Spleen (tissue), 13 donors: ENCODE measurements at places on chromosomes 3 and 15.

- DNase-seq = no peak
Observed at GRCh38 chr3:61110576-61110975, 140.7 kb downstream of the FHIT start.

GRCh38 chr3:32395496-32395895 lies 3.8 kb downstream of the CMTM7 start:
- no peak for DNase-seq

GRCh38 chr3:19392150-19392549 lies 243.8 kb downstream of the KCNH8 start:
- no peak for DNase-seq

- no peak for DNase-seq
Observed at GRCh38 chr15:23397779-23398178, 43.2 kb downstream of the GOLGA8S start.

- no peak for DNase-seq
Observed at GRCh38 chr15:88622605-88622975, 1.4 kb downstream of the AEN start.
